GM12891 (cell line): ENCODE measurements at places on chromosomes 12 and 14.

DNA sequence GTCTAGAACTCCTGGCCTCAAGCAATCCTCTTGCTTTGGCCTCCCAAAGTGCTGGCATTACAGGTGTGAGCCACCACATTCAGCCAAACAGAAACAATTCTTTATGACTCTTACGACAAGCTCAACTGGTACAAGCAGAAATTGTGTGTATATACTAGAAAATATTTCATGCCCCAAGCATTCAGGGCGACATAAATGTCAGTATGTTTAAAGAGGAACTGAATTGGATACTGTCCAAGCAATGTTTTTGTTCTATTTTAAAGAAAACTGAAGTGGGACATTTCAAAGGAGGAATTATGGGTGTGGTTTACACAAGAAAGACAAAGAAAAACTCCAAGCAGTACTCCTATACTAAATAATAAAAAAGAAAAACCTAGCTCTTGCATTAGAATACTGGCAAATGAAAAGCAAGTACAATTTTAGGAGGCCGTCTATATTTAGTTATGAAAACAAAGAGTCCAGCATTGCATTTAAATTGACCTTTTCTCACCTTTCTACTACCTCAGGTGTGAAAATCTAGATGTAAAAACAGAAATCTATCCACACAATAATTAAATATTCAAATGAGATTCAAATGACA is 48.9 kb downstream of the PPP1R12A start:
- no peak for DNase-seq

- no peak for DNase-seq
Measured at GRCh38 chr14:63713058-63713457, 14.8 kb downstream of the SGPP1 start.

GRCh38 chr14:71665157-71665556 is 267.1 kb upstream of the RGS6 start:
- DNase-seq = no peak

DNA sequence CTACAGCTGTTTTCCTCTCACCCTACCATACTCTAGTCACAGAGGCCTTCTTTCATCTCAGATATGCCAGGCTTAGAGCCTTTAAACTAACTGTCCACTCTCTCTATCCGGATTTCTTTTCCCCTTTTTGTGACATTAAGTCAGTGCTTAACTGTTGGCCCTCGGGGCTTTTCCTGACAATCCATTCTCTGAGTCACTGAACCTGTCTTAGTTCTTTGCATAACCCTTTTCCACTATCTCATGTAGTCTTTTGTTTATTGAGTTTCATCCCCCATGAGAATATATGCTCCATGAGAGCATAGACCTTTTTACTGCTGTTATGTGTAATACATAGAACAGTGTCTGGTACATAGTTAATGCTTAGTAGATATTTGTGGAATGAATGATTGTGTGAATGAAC is 68.7 kb downstream of the PLEKHA5 start:
- DNase-seq = no peak
